ENCODE measurements at places on chromosomes 4 and X. TPM values are rescaled to one million over a fixed set of nuclear protein-coding genes. Genes with fewer than 3 reads are reported as not detected.

GRCh38 chrX:38220024-38220414 is 652 bp downstream of the SRPX start:
- H3K4me1 ChIP-seq = peaks cover 3% of the 10 kb centered on the region
- H3K27ac ChIP-seq = no peak overlapping the region
- no peaks in the 10 kb centered on the region for H3K36me3 ChIP-seq
- H3K27me3 ChIP-seq = peaks cover 50% of the 10 kb centered on the region
- DNase-seq = no peak

GRCh38 chr4:177369372-177369771 is 59.7 kb downstream of the NEIL3 start:
- no peak overlapping the region for H3K27ac ChIP-seq
- H3K4me1 ChIP-seq = no peaks in the 10 kb centered on the region
- peaks cover under 1% of the 10 kb centered on the region for H3K36me3 ChIP-seq

DNA sequence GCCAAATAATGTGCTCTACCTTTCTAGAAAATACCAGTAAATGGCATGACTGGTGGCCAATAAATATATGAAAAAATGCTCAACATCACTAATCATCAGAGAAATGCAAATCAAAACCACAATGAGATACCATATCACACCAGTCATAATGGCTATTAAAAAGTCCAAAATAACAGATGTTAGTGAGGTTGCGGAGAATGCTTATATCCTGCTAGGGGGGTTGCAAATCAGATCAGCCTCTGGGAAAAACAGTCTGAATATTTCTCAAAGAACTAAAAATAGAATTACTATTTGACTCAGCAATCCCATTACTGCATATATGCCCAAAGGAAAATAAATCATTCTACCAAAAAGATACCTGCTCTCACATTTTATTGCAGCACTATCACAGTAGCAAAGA is 115.1 kb downstream of the RASGEF1B start:
- no peak overlapping the region for H3K4me3 ChIP-seq
- DNase-seq = no peak
- peaks cover 11% of the 10 kb centered on the region for H3K27me3 ChIP-seq
- H3K27ac ChIP-seq = no peak overlapping the region

GRCh38 chr4:154584259-154584658 is 6.3 kb downstream of the FGA start:
- H3K4me1 ChIP-seq = peaks cover under 1% of the 10 kb centered on the region
- DNase-seq = no peak
- no peaks in the 10 kb centered on the region for H3K36me3 ChIP-seq
- no peak overlapping the region for H3K4me3 ChIP-seq
- H3K27ac ChIP-seq = no peak overlapping the region
- H3K27me3 ChIP-seq = peaks cover 6% of the 10 kb centered on the region

DNA sequence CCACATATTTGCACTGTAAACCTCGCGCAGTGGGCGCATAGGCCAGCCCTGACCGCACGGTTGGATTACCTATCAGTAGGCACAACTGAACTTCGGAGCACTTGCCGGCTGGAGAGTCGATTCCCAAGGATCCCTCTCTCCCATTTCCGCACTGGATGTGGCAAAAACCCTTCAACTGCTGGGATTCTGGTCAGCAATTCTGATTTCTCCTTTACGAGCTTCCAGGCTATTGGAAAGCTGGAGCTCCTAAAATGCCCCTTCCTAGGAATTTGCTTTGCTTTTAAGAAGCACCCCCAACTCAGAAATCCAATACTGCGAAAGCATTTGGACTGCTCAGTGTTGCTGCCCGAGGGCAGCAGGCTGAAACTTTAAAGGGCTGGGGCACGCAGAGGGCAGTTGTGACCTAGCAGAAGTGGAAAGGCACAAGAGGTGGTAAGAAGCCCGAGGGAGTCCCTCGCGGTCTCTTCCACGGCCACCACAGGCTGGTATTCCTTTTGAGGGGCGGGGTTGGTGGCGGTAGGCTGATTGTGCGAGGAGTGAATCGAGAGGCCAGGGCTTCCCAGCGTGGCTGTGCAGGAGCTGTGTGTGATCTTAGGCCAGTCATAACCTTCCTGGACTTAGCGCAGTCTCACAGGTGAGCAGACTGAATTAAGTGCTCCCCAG is 1.6 kb downstream of the ZAR1 start:
- H3K4me1 ChIP-seq = no peaks in the 10 kb centered on the region
- peaks cover 59% of the 10 kb centered on the region for H3K27me3 ChIP-seq
- no peak for DNase-seq

DNA sequence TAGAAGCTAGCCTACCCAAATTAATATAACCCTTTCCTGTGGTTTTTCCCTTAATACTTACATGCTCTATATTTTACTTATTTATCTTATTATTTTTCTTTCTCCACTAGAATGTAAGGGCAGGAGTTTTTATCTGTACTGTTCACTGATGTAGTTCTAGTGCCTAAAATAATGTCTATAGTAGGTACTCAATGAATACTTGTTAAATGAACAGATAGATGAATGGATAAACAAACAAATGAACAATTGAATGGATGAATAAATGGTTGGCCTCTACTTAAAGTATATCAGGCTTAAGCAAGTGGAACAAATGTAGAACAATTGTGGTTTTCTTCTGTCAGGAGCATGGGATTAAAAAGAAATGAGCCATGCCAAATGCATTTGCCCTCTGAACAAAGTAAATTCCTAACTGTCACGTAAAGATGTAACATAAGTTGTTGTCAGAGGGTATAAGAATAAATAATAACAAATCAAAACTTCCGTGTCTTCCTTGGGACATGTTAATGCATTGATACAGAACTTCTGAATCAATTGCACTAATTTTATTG is 54.1 kb downstream of the SYTL5 start:
- H3K36me3 ChIP-seq = no peaks in the 10 kb centered on the region
- no peaks in the 10 kb centered on the region for H3K4me1 ChIP-seq
- H3K27ac ChIP-seq = no peak overlapping the region
- no peaks in the 10 kb centered on the region for H3K27me3 ChIP-seq
- no peak for DNase-seq
- H3K4me3 ChIP-seq = no peak overlapping the region

- peaks cover 59% of the 10 kb centered on the region for H3K4me1 ChIP-seq
- H3K36me3 ChIP-seq = peaks cover 10% of the 10 kb centered on the region
- H3K27me3 ChIP-seq = no peaks in the 10 kb centered on the region
- DNase-seq = no peak
- peak overlapping the region; percentile 99 for H3K27ac ChIP-seq
- H3K4me3 ChIP-seq = peak overlapping the region; percentile 98
These were observed 1.2 kb downstream of the RAB33B start for GRCh38 chr4:139455126-139455538.

Gene ATP8A1
- total RNA-seq = 10.3 TPM

Gene NHSL2
- 11.3 TPM for total RNA-seq
